ENCODE measurements at places on chromosomes 12 and 14. TPM values are rescaled to one million over a fixed set of nuclear protein-coding genes. Genes with fewer than 3 reads are reported as not detected.

The GRIN2B gene
- total RNA-seq, result not detected

The TGM1 gene
- 1.5 TPM for total RNA-seq

The ANO2 gene
- total RNA-seq, result not detected

The TESPA1 gene
- not detected for total RNA-seq

The PRH2 gene
- total RNA-seq, result not detected

The NANOG gene
- total RNA-seq, result under 0.01 TPM

The TPPP2 gene
- not detected for total RNA-seq

The MAP1LC3B2 gene
- 2.0 TPM for total RNA-seq

The GLIPR1L1 gene
- not detected for total RNA-seq

The SERPINA6 gene
- total RNA-seq, result not detected

The LUM gene
- 151 TPM for total RNA-seq

The LMO3 gene
- total RNA-seq, result not detected

The TAS2R9 gene
- total RNA-seq, result not detected

The SERPINA10 gene
- total RNA-seq, result not detected

The ERP27 gene
- not detected for total RNA-seq

The TM9SF1 gene
- total RNA-seq, result 89.9 TPM

The MYO1A gene
- total RNA-seq, result not detected

The SLC7A7 gene
- 26.5 TPM for total RNA-seq

The ETV6 gene
- total RNA-seq, result 19.9 TPM

The KRT85 gene
- total RNA-seq, result not detected

The KCNH5 gene
- not detected for total RNA-seq

The ZC3H10 gene
- 7.4 TPM for total RNA-seq

The TSPAN9 gene
- 23.0 TPM for total RNA-seq

The PPP1R1A gene
- not detected for total RNA-seq

The ANG gene
- 1.4 TPM for total RNA-seq

The KLRC2 gene
- not detected for total RNA-seq

The CD163 gene
- not detected for total RNA-seq

The CFAP54 gene
- total RNA-seq, result 4.6 TPM

The AICDA gene
- total RNA-seq, result not detected

The SLC7A8 gene
- total RNA-seq, result 1.1 TPM

The NAV3 gene
- total RNA-seq, result 62.4 TPM

The CELA1 gene
- not detected for total RNA-seq

The PAWR gene
- total RNA-seq, result 29.5 TPM

The KSR2 gene
- total RNA-seq, result not detected

The GPR84 gene
- total RNA-seq, result not detected

The ANKRD33 gene
- total RNA-seq, result not detected

The CCDC92 gene
- 22.8 TPM for total RNA-seq

The CYP27B1 gene
- 1.1 TPM for total RNA-seq

The CCDC88C gene
- total RNA-seq, result not detected

The ART4 gene
- under 0.01 TPM for total RNA-seq

The WNT1 gene
- total RNA-seq, result not detected

The RASSF9 gene
- 0.14 TPM for total RNA-seq

The DIO3 gene
- not detected for total RNA-seq

The INHBE gene
- total RNA-seq, result 0.43 TPM

The C3AR1 gene
- total RNA-seq, result 1.1 TPM

The RNFT2 gene
- 18.0 TPM for total RNA-seq

The CATSPERB gene
- not detected for total RNA-seq

The SCN8A gene
- 0.88 TPM for total RNA-seq

The MIP gene
- total RNA-seq, result not detected

The SPX gene
- total RNA-seq, result 0.29 TPM

The GSC gene
- not detected for total RNA-seq

The KRT3 gene
- not detected for total RNA-seq

The FAR2 gene
- 3.7 TPM for total RNA-seq

The EML1 gene
- 64.9 TPM for total RNA-seq

The CCDC198 gene
- not detected for total RNA-seq

The FAM90A1 gene
- total RNA-seq, result 0.14 TPM

The TSPAN8 gene
- total RNA-seq, result not detected

The SYNE3 gene
- total RNA-seq, result 16.9 TPM

The PPP4R4 gene
- 0.43 TPM for total RNA-seq
